ENCODE measurements at places on chromosomes 1 and 21.

DNA sequence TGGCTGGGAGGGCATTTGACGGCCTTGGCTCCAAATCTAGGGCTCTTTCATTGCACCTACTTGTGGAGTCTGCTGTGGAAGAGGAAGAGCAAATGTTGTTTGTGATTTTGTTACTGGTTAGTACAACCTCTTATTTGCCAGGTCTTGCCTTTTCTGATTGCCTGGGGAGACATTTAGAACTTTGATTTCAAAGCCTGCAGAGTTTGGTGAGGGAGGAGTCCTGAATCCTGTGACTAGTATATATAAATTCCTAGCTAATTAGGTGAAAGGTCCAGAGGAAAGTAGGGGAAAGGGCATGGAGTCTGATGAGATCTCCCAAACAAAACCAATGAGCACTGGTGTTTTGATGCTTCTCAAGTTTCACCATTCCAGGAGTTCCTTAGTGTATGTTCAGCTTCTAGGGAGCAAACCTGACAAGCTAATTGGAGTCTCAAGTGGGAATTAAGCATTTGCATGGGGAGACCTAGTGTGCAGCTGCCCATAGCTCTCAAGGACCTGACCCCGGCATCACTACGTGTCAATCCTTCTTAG lies 5.1 kb upstream of the HMGCS2 start:
- no peak for DNase-seq

DNA sequence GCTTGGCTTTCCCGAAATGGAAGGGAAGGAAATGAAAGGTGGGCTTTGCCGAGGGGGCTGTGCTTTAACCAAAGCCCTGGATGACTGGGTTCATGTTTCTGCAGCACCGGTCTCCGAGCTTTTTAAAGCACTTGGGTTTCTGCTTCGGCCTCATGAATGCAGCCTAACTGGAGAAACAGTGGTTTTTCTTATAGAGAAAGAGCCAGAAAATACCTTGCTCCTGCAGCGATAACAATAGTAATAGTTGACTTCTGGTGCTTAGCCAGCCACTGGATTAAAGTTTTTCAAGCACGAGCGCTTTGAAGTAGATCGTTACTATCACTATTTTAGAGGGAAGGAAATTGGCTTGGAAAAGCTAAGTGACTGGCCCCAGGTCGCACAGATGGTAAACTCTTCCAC lies 500 bp upstream of the DOCK7 start:
- no peak for DNase-seq

DNA sequence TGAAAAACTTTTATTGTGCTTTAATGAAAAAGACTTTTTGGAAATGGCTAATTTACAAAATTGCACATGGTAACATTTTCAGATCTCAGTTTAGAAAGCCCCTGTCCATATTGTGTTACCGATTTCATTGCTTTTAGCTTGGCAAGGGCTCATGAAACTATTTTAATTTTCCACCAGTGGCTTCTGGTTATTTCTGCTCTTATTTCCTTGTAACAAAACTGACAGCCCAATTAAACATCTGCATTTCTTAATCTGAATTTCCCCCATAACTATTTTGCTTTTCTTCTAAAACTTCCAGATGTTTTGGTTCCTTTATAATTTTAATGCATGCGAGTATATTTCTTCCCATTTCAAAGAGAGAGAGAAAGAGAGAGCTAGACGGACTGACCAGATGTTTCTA lies 264.8 kb downstream of the PTPRC start:
- DNase-seq, result no peak

DNA sequence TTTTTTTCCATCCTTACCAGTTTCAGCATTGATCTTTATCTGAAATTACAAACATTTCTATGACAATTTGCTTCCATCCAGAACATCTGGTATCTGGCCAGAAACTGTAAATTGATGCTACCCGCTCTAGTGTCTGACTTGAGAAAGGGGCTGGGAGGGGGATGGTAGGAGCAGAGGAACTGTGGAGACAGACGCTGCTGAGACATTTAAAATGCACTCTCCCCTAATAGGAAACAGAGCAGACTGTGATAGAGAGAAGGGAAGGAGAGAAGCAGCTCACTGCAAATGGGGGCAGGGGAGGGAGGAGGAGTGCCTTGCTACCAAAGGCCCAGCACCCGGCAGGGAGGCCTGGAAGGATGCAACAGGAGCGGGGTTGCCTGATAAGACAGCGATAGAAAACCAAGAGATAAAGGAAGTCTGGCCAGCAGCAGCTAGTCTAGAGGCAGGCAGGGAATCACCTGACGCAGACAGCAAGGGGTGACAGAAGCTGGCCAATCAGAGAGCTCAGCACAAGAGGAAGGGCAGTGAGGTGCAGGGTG lies 195.5 kb upstream of the NFIA start:
- DNase-seq, result no peak

DNA sequence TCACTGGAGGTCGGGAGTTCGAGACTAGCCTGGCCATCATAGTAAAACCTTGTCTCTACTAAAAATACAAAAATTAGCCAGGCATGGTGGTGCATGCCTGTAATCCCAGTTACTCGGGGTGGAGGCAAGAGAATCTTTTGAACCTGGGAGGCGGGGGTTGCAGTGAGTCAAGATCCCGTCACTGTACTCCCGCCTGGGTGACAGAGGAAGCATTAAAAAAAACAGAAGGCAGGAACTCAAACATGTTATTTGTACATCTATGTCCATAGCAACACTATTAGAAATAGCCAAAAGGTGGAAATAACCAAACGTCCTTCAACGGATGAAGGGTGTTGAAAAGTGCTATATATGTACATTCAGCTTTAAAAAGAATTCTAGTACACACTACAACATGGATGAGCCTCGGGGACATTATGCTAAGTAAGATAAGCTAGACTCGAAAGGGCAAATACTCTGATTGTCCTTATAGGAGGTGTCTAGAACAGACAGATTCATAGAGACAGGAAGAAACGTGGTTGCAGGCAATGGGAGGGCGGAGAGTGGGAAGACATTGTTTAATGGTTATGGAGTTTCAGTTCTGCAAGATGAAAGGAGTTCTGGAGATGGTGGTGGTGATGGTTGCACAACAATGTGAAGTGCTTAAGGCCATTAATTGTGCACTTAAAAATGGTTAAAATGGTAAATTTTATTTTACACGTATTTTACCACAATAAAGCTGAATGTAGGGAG lies 19.2 kb downstream of the NLRP3 start:
- DNase-seq, result no peak
